ENCODE measurements at places on chromosomes 3 and 15.

GRCh38 chr3:47276558-47276957 is 6.0 kb downstream of the KIF9 start:
- no peak for DNase-seq

DNA sequence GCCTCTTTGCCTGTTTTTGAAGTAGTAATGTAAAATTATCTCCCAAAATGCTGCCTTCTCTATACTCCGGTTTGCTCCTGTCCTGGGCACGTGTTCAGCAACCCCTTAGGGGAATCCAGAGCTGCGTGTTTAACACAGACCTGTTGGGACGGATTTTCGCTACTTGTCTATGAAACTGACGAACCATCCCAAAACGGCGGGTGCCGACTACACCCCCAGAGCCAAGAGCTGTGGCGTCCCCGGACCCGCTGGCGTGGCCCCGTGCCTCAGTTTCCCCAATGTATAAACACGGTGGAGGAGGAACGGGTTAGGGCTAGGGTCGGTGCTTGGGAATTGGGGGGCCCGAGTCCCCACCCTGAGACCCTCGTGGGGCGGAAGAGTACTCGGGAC is 473 bp downstream of the FHIT start:
- DNase-seq, result no peak

DNA sequence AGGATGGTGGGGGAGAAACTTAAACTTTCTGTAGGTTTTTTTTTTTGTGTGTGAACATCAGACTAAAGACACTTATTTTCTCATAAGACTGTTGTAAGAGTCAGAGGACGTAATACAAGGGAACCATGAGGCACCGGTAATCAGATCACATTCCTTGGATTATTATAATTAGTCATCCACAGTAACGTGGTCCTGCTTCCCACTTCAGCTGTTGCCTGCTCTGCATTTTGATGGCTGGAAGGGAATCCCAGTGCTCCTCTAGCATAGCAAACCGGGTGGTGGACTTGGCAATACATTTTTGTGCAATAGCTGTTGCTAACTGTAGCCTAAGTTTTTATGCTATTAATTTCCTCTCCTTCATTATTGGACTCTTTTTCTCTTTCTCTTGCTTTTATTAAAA is 294.8 kb downstream of the NR2F2 start:
- no peak for DNase-seq

- DNase-seq, result no peak
Observed at GRCh38 chr3:43525386-43525785, 96.4 kb downstream of the ANO10 start.

DNA sequence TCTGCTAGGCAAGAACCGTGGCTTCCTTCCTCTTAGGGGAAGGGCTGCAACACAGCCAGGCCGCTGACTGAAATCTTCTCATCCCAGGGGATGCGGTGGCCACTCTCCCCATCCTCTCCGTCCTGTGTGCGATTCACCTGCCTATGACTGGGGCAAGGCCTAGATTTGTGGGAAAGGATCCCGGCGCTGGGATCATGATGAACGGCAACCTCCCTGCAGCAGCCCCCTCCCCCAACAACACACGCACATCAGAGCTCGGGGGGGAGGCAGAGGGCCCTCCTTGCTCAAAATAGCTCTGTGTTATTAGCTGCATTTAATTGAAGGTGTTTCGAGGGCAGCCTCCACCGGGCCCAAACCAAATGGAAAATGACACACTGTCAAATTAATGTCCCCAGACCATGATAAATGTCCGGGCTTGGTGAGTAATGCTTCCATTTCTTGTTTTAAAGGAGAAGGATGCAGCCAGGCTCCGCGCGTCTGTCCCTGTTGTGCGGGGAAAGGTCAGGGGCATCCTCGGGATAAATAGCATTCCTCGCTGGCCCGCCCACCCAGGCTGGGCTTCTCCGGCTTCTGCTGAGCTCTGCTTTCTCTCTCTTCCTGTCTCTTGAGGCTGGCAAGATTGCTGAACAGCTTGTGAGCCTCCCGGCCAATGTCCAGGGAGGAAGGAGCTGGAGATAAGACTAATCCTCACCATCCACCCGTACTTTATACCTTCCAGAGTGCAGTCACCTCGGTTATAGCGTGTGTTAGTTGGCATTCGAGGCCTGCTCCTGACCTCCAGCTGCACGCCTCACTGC is 56.4 kb upstream of the TLE3 start:
- DNase-seq, result no peak

GRCh38 chr15:63905558-63906265 is 72.0 kb upstream of the HERC1 start:
- no peak for DNase-seq

- DNase-seq, result no peak
Observed at GRCh38 chr15:42121021-42121420, 26.7 kb upstream of the PLA2G4D start.
